ENCODE measurements at places on chromosomes 6 and 20.

GRCh38 chr6:24632573-24632972, 13.4 kb downstream of the KIAA0319 start:
- no peak for DNase-seq

- DNase-seq, result no peak
Observed at GRCh38 chr6:9745476-9745875, 669.4 kb downstream of the TFAP2A start.

GRCh38 chr6:107173779-107174178, 58.5 kb upstream of the BEND3 start:
- DNase-seq, result no peak

DNA sequence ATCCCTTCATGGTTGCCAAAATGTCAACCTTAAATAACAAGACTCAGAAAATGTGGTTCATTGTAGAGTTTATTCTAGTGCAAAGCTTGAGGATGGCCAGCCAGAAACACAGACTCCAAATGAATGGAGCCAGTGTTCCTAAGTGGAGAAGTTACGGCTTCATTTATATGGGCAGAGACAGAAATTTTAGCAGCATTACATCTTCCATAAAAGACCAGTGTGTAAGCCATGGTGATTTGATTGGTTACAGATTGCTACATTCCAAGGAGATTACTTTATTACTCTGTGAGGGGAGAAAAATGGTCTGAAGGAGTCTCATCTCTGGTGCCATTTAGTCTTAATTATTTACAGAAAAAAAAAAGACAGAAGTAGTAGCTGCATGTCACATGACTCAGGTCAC, 97.8 kb downstream of the OTOR start:
- DNase-seq, result no peak

DNA sequence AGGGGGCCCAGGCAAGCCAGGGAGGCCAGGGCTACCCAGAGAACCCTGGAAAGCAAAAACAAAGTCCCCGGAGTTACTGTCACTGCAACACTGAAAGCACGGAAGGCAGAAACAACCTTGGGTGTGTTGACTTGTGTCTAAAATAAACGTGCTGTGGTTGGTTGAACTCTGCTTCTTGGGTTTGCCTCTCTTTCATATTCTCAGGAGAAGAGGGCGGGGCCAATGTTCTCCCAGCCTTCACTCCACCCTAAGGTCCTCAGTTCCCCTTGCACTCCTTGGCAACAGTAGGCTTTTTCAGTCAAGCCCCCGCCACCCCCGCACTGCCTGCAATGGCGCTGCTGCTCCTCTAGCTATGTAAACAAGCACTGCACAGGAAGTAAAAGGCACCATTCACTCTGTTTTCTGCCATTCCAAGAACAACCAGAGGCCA, 60.9 kb downstream of the COL9A1 start:
- no peak for DNase-seq

DNA sequence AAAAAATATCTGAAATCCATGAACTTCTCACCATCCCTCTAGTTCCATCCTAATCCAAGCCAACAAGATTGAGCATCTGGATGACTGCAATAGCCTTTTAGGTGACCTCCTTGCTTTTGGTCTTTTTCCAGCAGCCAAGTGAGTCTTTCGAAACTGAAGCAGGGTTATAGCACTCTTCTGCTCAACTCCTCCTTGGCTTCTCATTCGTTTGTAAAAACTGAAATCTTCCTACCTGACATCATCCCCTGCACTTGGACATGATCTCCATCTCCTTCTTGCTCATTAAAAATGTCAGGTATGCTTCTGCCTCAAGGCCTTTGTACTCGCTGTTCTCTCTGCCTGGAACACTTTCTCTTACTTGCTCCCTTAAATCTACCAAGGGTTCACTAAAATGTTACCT, 46.0 kb downstream of the STX7 start:
- no peak for DNase-seq

GRCh38 chr6:158653577-158654354, 3.9 kb downstream of the SYTL3 start:
- DNase-seq, result peak; percentile 76

- peak; percentile 61 for DNase-seq
Observed at GRCh38 chr20:34055290-34055689, 56.8 kb downstream of the EIF2S2 start.

GRCh38 chr6:157813750-157814455, 9.1 kb upstream of the SNX9 start:
- DNase-seq, result no peak

Data from hematopoietic multipotent progenitor cell treated with erythropoietin and hydrocortisone succinate and interleukin-3 and kit ligand, for 6 days (in vitro differentiated cells).